ENCODE measurements at places on chromosomes 12 and 14. TPM values are rescaled to one million over a fixed set of nuclear protein-coding genes. Genes with fewer than 3 reads are reported as not detected.

The GALNT9 gene
- not detected for total RNA-seq

The NGB gene
- not detected for total RNA-seq

DNA sequence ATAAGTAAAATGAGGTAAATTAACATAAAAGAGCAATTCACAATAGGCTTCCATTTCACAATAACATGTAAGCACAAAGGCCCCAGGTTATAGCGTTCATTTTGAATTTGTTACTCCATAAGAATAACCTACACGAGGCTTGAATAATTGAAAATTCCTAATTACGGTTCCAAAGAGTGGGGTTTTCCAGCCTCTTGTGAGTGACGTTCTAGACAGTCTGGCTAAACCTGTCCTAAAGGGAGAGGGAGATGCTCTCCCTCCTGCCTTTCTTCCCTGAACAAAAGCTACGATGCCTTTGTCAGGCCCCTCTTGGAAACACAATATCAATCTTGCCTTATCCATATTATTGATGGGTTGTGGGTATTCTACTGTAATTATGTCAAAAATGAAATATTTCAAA lies 24.3 kb upstream of the VRK1 start:
- H3K27me3 ChIP-seq = peaks cover 42% of the 10 kb centered on the region
- no peaks in the 10 kb centered on the region for H3K36me3 ChIP-seq
- H3K4me3 ChIP-seq = no peak overlapping the region
- no peak for DNase-seq
- no peaks in the 10 kb centered on the region for H3K4me1 ChIP-seq

DNA sequence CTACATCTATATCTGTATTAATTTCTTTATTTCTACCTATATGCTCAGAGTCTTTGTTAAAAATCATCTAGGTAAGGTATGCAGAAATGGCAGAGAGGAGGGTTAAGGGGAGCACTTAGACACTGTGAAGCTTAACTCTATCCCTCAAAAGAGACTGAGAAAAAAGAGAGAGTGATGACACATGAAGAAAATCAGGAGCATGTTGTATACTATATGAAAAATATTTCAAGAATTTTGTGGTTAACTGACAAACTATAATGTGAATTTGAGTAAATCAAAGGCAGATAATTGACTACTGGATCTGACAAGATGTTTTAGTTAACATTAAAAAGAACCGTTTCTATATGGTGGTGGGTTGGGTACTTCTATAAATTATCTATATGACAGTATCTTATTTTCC lies 1814.2 kb upstream of the SEL1L start:
- no peaks in the 10 kb centered on the region for H3K36me3 ChIP-seq
- DNase-seq = no peak
- no peak overlapping the region for H3K4me3 ChIP-seq
- no peaks in the 10 kb centered on the region for H3K27me3 ChIP-seq
- H3K27ac ChIP-seq = no peak overlapping the region
- no peaks in the 10 kb centered on the region for H3K4me1 ChIP-seq

GRCh38 chr14:63273129-63273528 lies 45.6 kb downstream of the GPHB5 start:
- no peak for DNase-seq
- peaks cover 29% of the 10 kb centered on the region for H3K4me1 ChIP-seq
- no peak overlapping the region for H3K4me3 ChIP-seq
- H3K36me3 ChIP-seq = peaks cover 7% of the 10 kb centered on the region
- no peaks in the 10 kb centered on the region for H3K27me3 ChIP-seq
